T1000 (cell line): ENCODE measurements at places on chromosomes 5 and 9.

- DNase-seq, result no peak
These were observed 84.5 kb downstream of the FOXD1 start for GRCh38 chr5:73363911-73364730.

- DNase-seq, result no peak
These were observed 892.1 kb downstream of the TLE1 start for GRCh38 chr9:80797101-80797829.

- no peak for DNase-seq
These were observed 15.6 kb downstream of the JADE2 start for GRCh38 chr5:134540747-134541733.

- no peak for DNase-seq
These were observed 63.2 kb upstream of the GHR start for GRCh38 chr5:42360056-42360455.

DNA sequence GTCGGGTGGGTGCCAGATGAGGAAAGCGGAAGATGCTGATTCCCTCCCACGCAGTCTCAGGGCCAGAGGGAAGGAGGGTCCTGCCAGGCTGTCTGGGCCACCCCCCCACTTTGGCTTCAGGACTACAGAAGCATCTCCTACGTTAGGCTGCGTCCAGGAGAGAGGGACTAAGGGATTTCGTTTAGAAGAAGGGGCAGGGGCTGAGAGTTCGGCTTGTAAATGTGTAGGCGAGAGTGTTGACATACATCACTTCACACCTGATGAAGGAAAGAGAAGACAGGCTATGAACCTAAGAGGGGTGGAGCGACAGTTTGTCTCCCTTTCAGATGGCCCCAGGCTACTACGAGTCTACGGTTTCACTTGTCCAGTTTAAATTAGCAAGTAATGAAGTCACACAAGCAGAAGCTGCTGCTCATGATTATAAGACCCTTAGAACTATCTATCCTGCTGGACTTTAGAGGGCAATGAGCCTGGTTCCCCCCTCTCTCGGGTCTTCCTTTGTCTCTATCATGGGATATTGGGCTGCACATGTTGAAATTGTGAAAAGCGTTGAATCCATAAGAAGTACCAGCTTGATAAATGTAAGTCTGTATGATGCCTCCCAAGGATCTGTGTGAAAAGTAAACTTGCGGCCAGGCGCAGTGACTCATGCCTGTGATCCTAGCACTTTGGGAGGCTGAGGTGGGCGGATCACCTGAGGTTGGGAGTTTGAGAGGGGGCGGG is 193.0 kb downstream of the AOPEP start:
- DNase-seq, result no peak

DNA sequence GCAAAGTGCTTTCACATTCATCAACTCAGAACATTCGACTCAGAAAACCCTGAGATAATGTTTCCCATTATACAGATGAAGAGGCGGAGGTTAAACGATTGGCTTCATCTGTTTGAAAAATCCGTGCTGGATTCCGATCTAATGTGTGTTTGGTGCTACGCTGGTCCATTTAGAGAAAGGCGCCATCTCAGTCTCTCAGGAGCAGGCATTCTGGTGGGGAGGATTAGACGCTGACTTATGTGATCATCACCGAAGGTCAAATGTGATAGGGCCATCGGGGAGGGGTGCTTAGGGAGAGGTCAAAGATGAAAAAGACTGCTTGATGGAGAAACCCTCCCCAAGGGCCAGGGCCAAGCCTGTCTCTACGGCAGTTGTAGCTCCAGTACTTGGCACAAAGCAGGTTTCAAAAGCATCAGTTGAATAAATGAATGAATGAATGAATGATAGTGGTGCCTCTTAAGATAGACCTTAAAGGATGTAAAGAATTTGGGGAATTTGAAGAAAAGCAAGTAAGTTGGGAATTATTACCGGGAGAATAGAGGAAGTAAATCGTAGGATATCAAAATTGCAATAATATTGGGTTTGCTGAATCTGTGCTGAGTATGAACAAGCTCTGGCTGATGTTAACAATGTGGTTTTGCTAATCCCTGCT is 160.6 kb upstream of the SHB start:
- DNase-seq, result no peak

- peak; percentile 33 for DNase-seq
These were observed 21.0 kb downstream of the HNRNPK start for GRCh38 chr9:83959061-83959460.

GRCh38 chr9:70060148-70060882 is 16.7 kb downstream of the MAMDC2 start:
- DNase-seq, result no peak

GRCh38 chr9:19725970-19726369 is 62.9 kb downstream of the SLC24A2 start:
- no peak for DNase-seq

- no peak for DNase-seq
These were observed 47.9 kb downstream of the TNFSF15 start for GRCh38 chr9:114757984-114758383.

DNA sequence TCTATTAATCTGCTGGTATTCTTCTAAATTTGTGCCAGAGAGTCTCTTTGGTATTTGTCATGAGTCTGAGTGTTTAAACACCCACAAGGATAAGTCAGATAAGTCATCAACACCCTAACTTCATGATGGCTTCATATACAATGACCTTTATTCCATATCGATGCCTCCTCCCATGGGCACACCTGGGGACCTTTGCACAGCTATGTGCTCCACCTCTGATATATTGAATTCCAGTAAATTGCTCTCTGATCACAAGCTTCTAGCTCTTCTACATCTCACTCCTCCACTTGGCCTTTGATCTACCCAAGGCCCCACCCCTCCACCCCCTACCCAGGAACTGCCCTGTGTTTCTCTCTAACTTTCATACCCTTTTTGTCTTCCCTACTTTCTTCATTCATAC is 102.7 kb upstream of the MIER3 start:
- DNase-seq, result no peak

DNA sequence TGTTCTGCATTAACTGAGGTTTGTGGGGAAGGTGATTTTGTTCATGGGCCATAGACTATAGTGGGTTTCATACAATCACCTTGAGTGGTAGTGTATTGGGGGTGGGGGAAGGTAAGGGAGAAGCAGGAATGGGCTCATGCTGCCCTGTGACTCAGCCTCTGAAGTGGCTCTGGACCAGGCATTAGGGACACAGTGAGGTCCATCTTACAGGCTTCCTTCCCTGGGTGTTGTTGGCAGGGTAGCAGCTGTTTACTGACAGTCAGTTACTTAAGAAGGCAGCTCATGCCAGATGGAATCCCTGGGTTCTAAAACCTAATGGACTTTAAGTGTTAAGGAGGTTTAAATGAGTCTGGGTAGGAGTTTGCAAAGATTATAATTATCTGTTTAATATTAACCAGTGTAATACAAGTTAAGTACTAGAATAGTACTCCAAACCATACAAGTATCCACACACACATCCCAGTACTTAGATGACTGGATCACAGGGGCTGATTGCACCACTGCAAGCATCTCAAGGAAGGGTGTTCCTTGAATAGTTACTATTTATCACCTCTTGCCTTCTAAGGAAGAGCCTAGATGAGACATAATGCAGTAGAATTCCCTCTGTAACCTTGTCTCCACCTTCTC is 59.3 kb downstream of the CAST start:
- DNase-seq, result no peak

GRCh38 chr5:15520856-15521255 is 20.9 kb downstream of the FBXL7 start:
- no peak for DNase-seq

DNA sequence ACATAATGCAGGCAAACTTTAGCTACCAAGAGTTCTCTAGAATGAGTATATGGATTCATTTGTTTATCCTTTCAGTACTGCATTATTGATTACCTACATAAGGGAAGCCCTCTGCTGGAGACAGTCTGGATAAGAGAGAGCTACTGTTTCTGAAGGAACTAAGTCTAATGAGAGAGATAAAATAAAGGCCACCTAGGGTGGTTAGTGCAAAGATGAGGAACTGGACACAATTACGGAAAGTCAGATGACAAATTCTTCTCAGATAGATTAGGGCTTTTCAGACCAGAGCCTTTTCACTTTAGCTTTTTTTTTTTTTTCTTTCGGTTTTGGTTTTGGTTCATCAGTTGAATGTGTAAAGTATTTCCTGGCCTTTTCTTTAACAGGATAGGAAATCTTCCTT is 31.3 kb downstream of the ISOC1 start:
- no peak for DNase-seq

GRCh38 chr5:175921061-175921730 is 46.9 kb downstream of the THOC3 start:
- DNase-seq, result no peak
